ENCODE measurements at places on chromosomes 3 and 15. TPM values are rescaled to one million over a fixed set of nuclear protein-coding genes. Genes with fewer than 3 reads are reported as not detected.
A peak's percentile ranks its signal among the peaks of the same experiment; 100 is the strongest.

RFC4 gene
- polyA plus RNA-seq, result 9.4 TPM

OR5H2 gene
- not detected for polyA plus RNA-seq

TCF12 gene
- 410 TPM for polyA plus RNA-seq

GRCh38 chr3:134799393-134799792 lies 4.3 kb downstream of the EPHB1 start:
- DNase-seq, result no peak

- DNase-seq, result peak; percentile 41
These were observed 166.1 kb downstream of the SSR3 start for GRCh38 chr3:156388497-156389448.

GRCh38 chr15:38614621-38615020 lies 50.0 kb upstream of the RASGRP1 start:
- DNase-seq, result no peak

GRCh38 chr3:27659279-27660021 lies 62.7 kb downstream of the EOMES start:
- no peak for DNase-seq

DNA sequence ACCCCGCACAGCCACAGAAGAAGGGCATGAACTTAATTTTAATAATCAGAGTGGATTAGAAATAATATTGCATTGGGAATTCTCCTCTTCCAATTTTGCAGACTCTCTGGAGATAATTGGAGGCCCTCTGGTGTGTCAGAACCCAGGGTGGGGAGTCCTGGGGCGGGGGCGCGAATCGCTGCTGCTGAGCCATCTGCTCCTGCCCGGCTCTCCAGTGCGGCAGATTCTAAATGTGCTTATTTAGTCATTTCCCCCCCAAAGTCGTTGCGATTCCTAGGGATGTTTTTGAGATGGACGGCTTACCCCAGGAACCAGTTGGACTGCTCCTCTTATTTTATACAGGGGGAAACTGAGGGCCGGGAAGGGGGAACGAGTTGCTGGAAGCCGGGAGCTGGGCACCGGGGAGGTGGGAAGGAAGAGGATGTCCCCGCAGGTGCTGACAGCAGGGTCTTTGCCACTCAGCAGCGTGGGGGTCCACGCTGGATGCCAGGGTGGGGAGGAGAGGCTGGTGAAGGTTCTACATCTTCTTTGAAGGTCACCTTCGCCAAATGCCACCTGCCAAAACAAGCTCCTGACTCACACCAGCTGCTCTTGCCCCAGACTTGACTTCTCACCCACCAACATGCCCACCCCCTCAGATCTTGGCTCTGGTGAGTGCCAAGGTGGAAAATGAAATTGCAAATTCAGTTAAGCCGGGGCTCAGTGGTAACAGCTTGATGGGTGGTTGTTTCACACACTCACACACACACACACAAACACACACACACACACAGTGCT lies 91.3 kb upstream of the PRR23E start:
- DNase-seq, result no peak

GRCh38 chr3:55654123-55654760 lies 167.1 kb upstream of the WNT5A start:
- DNase-seq, result no peak

GRCh38 chr3:8968375-8968882 lies 5.2 kb upstream of the RAD18 start:
- no peak for DNase-seq

GRCh38 chr3:45688194-45688881 lies 858 bp upstream of the SACM1L start:
- DNase-seq, result no peak

- no peak for DNase-seq
These were observed 3.7 kb upstream of the SLCO2A1 start for GRCh38 chr3:134033315-134033996.

GRCh38 chr3:101464235-101464634 lies 48.8 kb downstream of the SENP7 start:
- DNase-seq, result no peak

- DNase-seq, result no peak
These were observed 674.1 kb downstream of the MECOM start for GRCh38 chr3:168989396-168989795.

DNA sequence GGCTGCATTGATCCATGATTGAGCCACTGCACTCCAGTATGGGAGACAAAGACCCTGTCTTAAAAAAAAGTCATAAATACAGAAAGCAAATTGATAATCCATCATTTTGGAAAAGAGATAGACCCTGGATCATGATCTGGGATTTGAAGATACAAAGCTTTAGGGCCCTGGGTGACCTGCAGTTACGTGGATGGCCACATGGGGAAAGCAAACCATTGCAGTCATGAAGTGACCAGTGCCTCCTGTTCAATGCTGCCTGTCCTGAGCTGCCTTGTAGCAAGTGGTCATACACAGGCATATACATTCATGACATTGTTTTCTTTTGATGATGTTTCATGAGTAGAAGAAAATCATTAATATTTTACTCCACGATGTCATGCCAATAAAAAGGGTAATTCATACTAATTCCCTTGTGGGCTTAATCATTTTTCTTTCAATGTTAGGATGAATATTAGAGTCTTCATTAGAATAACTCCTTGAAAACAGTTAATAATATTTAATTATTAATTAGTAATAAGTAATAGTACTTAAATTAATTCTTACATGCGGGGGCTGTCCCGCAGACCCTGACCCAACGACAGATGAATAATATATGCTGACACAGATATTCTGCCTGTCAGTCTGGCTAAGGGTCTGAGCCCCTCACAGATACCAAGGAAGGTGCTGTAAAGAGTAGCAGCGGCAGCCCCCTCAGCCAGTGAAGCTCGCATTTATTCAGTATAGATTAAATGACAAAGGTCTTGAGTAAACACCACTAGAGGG lies 109.0 kb upstream of the UNC13C start:
- DNase-seq, result no peak

All from AG04450 (cell line).